ENCODE measurements at places on chromosomes 13 and 19. TPM values are rescaled to one million over a fixed set of nuclear protein-coding genes. Genes with fewer than 3 reads are reported as not detected.

FBXO27 gene
- 28.1 TPM for total RNA-seq

IFNL1 gene
- total RNA-seq = not detected

GRCh38 chr19:55116232-55116858 is 1.1 kb downstream of the PPP1R12C start:
- peak; percentile 67 for DNase-seq

GRCh38 chr19:4970558-4971423 is 1.9 kb downstream of the KDM4B start:
- DNase-seq = no peak
